ENCODE measurements at places on chromosomes 6 and 20.

DNA sequence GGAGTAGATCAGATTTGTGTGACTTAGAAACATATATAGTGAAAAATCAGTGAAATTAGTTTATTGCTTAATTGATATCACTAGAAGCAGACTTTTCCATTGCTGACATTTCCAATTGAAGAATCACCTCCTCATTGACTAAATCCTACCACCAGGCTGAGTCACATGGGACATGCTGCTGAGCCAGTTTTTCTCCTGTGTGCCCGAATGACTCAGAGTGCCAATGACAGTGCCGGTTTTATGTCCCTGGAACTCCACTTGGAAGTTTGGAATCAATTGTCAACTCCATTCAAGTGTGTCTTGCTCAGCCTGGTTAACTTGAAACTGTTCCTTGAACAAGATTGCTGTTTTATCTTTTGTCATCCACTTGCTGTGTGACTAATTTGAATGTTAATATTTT lies 316.1 kb upstream of the PRDM1 start:
- no peak for DNase-seq

DNA sequence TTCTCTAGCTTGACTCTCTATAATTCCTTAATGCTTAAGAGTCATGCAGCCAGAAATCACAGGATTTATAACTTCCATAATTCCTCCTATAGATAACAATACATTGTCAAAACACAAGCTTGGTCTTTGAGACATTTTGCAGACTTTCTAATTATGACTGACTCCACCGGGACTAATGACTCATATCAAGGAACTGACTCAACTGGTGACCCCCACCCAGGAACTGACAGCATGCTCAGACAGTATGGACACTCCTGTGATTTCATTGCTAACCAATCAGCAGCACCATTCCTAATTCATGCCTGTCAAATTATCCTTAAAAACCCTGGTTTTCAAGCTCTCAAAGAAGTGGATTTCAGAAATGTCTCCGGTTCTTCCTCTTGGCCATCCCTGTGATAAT lies 670.5 kb upstream of the IMPG1 start:
- DNase-seq, result no peak

DNA sequence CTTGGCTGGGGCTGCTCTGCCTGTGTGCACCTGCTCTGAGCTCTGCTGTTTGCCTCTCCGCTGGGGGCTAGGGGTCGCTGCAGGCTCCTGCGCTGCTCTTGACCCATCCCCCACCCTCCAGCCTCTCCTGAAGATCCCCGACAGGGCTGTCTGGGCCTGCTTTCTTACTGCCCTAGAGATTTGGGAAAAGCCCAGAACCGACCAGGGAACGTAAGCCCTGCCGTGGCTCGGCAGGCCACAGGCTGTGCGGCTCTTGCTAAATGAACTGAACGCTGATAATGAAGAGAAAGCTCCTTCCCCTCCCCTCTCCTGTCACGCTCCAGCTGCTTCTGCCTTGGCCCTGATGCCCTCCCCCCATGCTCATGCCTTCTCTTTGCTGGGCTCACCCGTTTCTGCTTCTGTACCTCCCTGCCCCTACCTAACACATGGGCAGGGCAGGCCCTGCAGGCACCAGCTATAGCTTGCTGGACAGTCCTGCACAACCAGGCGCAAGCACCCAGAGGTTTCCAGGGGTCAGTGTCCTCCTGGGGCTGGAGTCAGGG lies 32.0 kb upstream of the PCMTD2 start:
- no peak for DNase-seq

- no peak for DNase-seq
Observed at GRCh38 chr6:114284281-114284680, 58.5 kb downstream of the HS3ST5 start.

- no peak for DNase-seq
Observed at GRCh38 chr6:3304500-3305215, 45.9 kb downstream of the PSMG4 start.

DNA sequence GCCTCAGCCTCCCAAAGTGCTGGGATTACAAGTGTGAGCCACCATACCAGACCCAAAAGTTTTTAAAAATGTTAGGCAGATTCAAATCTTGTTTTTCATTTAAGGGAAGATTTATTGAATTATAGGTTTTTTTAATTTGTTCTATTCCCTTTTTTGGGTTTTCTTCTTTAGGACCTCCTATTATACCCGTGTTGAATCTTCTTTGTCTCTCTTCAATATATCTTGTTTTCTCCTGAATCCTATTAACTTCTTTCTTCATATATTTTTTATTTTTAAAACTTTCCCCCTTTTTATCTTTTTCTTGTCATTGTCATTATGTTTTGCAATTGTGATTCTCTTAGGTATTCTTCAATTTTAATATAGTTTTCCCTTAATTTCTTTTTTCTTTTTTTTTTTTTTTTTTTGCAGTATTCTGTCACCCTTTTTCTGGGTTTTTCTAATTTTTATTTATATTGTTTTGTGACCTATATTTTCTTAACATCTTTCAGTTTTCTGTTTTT lies 45.9 kb upstream of the NOP56 start:
- DNase-seq, result no peak

DNA sequence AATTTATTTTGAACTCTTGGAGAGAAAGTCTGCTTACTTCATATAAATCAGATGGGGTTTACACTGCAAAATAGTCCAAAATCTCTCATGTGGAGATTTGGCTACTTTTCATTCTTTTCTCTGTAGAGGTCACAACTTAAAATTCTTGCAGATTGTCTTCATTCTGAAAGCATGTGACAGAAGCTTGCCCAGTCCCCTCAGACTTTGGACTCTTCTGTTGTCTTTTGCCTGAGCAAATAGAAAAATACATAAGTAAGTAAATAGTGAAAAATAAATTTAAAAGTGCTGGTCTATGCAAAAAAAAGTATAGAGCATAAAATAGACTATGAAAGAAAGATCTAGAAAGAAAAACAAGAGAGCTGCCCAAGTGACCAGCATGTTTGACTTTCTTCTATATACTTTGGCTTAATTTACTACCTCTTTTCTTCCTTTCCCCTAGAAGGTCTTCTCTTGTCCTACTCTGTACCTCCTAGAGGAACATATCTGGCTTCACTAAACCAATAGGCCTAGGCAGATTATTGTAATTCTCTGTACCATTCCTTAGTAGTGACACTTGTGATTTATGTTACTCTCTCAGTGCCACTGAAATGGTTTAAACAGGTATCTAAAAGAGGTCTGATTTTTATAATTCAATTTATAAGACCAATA lies 260.9 kb downstream of the TENT5A start:
- DNase-seq, result no peak

DNA sequence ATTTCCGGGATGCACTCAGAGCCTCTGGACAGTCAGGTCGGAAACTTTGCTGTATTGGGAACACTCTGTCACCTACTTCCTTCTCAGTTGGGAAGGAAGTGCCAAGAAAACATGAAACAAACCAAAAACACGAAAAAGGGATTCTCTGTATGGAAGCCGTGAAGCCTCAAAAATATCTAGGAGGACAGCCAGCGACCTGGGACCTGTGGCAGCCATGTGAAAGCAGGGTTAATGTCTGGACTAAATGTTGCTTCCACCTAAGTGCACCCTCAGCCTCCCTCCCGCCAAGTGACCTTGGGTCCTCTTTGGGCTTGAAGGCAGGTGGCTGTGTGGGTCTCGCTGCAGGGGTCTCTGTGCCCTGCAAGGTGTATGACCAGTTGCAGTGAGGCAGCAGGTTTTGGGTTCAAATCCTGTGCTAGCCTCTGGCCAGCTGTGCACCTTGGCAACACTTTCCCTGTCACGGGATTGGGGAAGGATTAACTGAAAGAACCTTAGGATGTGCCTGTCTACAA lies 851 bp downstream of the MAVS start:
- DNase-seq, result no peak

DNA sequence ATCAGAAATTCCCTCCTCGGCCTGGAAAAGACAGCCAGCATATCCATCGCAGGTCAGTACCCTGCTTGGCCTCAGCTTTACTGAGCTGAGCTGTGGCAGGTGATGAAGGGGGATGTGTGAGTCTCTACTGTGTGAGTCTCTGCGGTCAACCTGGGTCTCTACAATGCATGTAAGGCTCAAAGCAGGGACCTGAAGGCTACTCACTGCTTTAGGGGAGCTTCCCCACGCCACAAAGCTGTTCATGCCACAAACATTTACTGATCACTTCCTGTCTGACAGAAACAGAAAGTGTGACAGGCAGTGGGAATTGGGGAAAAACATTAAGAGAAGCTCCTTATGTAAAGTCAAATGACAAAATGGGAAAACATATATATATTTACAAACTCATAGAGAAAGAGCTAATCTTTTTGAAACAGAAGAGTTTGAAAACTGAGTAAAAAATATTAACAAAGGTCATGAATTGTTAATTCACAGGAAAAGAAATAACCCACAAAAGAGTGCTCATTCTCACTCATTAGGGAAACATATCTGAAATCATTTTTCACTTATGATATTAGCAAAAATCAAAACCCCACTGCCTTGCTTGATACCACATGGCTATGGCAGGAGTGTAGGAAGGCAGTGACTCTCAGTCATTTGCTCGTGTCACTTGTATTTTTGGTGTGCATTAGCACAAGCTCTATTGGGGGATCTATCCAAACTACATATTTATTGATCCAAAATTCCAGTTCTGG lies 5.8 kb downstream of the BTN3A3 start:
- no peak for DNase-seq

GRCh38 chr6:12170351-12171092 lies 119.6 kb upstream of the EDN1 start:
- no peak for DNase-seq

- DNase-seq, result no peak
Observed at GRCh38 chr6:49524541-49524940, 24.8 kb downstream of the GLYATL3 start.

DNA sequence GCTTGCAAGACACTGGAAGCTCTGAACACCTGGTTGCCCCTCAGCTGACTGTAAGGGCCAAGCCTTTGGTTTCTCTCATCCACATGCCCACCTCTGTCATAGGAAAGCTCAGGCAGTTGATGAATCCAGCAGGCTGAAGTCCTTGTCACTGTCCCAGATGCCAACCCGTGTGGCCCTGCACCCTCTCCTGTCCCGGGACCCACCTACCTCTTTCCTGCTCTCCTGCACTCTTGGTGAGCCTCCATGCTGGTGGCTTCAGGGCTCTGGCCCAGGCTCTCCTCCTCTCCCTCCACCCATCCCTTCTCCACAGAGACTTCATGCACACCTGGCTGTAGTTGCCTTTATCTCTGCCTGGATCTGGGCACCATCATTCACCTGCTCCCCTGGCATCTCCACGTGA lies 4.0 kb upstream of the GID8 start:
- no peak for DNase-seq

DNA sequence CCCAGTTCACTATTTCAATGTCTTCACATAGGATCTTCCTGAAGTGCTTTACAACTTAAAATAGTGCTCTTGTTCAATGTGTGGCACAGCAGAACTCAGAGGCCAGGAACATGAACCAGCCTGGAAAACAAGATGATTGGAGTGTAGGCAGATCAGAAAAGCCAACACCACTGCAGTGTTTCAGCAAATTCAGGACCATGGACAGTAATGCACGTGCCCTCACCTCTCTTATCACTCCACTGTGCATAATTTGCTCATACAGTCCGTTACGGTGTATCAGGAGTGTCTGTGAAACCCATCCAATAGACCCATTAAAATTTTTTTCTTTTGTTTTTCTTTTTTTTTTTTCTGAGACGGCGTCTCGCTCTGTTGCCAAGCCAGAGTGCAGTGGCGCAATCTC lies 27.6 kb upstream of the HACE1 start:
- no peak for DNase-seq

- no peak for DNase-seq
Observed at GRCh38 chr6:19839237-19839546, 2.0 kb downstream of the ID4 start.

DNA sequence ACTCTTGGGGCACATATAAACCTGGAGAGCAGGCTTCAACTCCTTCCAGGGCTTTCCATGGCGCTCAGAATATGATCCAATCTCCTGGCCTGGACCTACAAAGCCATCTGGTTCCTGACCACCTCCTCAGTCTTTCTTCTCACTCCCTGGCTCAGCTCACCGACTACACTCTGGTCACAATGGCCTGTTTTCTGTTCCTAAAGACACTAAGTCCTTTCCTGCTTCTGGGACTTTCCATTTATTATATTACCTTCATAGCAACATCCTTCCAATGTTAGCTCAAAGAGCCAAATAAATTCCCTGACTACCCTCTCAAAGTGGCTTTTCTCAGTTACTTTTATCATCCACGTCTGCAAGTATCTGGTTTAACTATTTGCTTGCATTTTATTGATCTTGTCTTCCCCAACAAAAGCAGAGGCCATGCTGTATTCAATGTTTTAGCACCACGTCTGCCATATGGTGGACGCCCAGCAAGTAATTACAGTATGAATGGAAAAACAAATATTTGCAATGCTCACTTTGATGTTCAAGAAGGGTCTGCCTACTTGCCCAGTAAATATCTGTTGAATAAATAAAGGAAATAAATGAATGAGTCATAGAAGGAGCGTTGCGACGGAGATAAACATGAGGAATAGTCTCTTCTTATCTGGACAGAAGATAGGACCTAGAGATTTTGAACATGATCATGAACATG lies 328.4 kb downstream of the ESR1 start:
- DNase-seq, result no peak

DNA sequence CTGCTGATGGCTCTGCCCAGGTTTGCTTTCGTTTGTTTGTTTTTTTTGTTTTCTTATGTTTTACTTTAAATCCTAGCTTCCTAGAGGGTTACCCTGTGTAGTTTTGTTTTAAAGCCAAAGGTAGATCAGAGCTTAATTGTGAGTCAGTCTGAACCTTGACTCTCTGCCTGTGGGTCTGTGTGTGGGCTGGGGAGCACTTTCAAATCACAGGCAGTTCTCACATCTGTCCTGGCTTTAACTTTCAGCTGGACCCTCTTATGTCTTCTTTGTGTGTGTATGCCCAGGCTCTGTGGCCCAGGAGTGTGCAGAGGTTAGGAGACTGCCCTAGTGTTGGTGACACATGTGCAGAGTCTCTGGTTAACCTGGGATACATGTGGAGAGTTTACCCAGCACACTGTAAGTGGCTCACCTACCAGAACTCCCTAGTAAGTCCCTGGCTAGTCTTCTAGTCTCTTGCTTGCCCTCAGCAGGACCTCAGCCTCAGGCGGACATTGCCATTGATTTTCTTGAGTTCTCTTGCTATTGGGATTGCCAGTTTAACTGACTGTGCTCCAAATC lies 19.0 kb downstream of the HIVEP1 start:
- no peak for DNase-seq

Measured in anterior cingulate cortex (tissue), 58 donors.